H54 (cell line): ENCODE measurements at places on chromosomes 16 and 17.

- no peak for DNase-seq
Measured at GRCh38 chr17:67818110-67819002, 6.9 kb upstream of the BPTF start.

DNA sequence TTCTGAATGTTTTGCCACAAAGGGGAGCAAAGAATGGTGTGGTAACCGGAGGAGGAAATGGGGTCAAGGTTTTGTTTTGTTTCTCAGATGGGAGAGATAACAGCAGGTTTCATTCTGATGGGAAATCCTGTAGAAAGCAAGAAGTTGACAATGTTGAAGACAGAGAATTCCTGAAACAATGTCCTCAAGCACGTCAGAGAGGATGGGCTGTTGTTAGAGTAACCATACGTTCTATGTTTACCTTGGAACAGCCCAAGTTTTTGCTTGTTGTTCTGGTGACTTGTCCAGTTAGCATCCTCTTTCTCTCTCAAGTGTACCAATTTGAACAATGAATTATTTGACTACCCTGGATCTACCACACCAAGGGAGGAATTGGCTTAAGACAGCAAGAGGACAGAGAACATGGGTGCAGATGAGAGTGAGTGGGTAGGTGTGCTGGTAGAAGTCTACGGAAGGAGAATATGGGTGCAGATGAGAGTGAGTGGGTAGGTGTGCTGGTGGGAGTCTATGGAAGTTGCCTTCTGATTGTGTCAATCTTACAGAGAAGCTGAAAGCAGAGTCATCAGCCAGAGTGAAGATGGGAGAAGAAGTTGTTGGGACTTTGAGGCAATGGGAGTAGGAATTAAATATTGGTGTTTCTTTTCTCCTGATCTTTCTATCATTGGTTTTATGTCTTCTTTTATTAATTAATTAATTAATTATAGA is 14.8 kb upstream of the NSRP1 start:
- no peak for DNase-seq

GRCh38 chr17:71378036-71378435 is 742.8 kb upstream of the SOX9 start:
- DNase-seq, result no peak

DNA sequence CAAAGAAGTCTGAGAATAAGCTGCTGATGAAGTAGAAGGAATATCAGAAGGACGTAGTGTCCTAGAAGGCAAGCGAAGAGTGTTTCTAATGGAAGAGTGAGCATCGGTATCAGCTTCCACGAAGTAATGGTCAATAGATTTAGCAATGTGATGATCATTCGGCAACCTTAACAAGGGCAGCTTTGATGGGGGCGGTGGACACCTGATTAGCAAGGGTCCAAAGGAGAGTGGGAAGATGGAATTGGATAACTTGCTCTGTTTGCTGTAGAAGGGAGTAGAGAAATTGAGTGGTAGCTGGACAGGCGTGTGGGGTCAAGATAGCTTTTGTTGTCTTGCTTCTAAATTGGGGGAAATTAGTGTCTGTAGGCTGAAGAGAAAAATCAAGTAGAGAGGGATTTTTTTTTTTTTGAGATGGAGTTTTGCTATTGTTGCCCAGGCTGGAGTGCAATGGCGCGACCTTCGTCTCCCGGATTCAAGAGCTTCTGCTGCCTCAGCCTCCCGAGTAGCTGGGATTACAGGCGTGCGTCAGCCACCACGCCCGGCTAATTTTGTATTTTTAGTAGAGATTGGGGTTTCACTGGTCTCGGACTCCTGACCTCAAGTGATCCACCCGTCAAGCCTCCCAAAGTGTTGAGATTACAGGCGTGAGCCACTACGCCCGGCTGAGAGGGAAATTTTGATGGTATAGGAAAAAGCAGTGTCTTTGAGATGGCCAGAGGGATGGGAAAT is 13.9 kb upstream of the HES7 start:
- no peak for DNase-seq

DNA sequence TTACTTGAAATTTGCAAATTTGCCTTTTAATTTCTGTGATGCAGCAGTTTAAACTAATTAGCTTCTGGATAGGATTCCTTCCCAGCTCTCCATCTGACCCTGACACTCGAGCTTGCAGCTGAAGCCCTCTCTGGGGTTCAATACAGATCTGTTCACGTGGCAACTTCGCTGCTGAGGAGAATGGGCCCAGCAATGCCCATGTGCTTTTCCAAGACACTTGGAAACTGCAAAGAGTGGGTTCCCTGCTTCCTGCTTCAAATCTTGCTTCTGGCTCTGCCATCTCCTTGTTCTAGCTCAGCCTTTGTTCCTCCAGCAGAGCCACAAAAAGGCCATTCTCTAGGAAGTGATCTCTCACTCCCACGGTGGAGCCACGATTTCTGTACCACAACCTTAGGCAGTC is 50.0 kb upstream of the IRX6 start:
- DNase-seq, result no peak

DNA sequence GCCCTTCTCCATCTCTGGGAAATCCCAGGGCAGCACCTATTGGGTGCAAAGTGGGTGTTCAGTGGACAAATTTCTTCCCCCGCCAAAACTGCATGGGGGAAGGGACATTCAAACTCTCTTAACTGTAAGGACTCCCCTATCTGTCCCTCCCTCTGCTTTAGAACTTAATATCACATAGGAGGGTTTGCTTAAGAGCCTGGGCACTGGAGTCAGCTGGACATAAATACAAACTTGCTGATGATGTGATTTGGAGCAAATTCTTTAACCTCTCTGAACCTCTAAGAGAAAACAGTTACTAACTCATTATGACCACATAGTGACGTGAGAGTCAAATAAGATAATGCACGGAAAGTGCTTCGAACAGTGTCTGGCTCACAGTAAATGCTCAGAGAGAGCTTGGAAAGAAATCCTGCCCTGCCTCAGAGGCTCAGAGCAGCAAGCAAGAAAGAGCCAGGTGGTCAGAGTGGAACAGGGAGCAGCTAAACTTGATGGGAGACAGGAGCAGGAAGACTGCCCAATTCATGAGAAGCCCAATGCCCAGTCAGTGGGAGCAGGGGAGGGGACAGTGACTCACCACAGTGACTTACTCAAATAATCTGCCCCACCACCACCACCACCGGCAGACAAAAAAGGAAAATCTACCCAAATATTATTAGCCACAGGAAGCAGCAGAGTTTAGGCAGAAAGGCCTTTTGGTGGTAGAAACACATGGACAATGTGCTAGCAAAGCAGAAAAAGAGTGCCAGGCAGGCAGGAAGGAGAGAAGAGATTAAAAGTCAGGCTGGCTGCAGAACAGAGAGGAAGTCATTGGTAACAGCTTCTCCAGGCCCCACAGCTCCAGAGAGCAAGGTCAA is 23.9 kb upstream of the CCL1 start:
- no peak for DNase-seq

- peak; percentile 97 for DNase-seq
Measured at GRCh38 chr17:59331129-59331928, at the start of gene YPEL2. Gene YPEL2, plus strand, starts transcription at chr17:59331655. Its CDS starts 21,755 bp downstream, at chr17:59353410.

- no peak for DNase-seq
Measured at GRCh38 chr17:29010129-29010528, 4.3 kb upstream of the SEZ6 start.

GRCh38 chr16:3189869-3190268 is 1.9 kb downstream of the OR1F1 start:
- DNase-seq, result no peak

- DNase-seq, result no peak
Measured at GRCh38 chr17:38534498-38534885, 71.3 kb downstream of the SRCIN1 start.

- DNase-seq, result no peak
Measured at GRCh38 chr16:89691231-89691985, 4.9 kb downstream of the CDK10 start.

DNA sequence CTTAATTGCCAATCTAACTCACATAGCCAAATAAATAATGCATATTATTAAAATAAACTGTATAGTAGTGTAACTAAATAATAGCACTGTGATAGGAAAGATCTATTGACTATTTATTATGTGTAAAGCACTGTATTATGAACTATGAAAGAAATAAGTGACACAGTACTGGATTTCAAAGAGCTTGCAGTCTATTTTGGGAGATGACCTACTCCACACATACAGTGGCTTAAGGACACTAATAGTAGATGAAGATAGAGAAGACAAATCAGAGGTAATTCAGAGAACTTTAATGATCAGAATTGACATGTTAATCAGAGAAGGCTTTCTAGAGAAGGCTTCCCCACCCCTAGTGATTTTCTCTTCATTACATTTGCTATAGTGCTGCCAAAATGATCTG is 14.6 kb downstream of the LASP1NB start:
- no peak for DNase-seq

DNA sequence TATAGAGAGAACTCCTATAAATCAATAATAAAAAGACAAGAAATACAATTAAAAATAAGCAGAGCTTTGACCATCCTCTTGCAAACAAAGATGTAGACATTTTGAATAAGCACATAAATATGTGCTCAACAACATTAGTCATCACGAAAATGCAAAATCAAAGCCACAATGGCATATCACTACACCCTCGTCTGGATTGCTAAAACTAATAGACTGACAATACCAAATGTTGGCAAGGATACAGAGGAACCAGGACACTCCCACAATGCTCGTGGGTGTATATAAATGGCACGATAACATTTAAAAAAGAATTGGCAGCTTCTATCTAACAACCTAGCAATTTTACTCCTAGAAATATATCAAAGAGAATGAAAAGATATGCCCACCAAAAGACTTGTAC is 530.8 kb downstream of the HAPSTR1 start:
- no peak for DNase-seq

GRCh38 chr17:51817955-51818354 is 340.6 kb downstream of the CA10 start:
- DNase-seq, result no peak

DNA sequence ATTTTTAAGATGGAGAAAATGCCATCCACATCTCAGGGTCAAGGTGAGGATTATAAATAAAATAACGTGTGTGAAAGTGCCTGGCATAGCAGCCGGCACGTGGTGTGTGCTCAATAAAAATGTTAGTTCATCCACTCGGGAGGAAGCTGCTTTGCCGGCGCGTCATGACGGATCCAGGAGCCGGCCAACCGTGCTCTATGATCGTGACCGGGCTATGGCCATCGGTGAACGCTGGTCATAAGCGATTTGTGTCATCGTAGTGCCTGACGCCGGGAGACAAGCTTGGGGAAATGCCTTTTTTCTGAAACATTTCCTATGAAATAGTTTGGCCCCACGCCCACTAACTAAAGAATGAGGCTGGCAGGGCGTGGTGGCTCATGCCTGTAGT is 74.0 kb downstream of the CMC2 start:
- DNase-seq, result peak; percentile 71

DNA sequence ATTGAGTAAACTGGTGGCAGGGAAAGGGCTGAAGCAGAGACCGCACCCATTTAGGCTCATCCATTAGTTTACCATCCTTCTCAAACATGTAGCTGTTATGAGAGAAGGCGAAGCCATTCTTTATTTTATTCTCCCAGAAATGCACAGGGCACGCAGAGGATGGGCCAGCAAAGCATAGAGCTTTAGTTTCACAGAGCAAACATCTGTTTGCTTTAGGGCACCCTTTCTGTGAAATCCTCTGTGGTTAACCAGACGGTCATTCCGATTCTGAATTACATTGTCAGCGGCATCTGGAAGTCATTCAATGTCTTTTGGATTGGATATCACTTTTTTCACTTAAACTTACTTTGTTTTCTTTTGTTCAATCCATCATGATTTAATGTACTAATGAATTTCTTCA is 96.0 kb downstream of the TOX3 start:
- DNase-seq, result no peak

DNA sequence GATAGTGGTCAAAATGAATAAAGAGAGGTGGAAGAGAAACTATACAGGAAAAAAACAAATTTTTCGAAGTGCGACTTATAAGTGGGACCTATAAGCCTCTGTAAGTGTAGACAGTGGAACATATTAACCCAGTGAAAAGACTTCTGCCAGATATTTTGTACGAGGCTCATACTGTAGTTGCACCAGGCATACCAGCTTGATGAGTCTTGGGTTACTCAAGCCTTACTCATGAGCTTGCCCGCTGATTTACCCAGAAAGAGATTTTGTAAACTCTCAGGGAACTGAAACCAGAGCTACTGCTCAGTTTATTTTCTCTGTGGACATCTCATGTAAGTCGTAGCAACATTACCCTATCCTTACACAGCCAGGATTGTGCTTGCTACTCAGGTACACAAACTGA is 708.0 kb upstream of the SOX9 start:
- peak; percentile 50 for DNase-seq

DNA sequence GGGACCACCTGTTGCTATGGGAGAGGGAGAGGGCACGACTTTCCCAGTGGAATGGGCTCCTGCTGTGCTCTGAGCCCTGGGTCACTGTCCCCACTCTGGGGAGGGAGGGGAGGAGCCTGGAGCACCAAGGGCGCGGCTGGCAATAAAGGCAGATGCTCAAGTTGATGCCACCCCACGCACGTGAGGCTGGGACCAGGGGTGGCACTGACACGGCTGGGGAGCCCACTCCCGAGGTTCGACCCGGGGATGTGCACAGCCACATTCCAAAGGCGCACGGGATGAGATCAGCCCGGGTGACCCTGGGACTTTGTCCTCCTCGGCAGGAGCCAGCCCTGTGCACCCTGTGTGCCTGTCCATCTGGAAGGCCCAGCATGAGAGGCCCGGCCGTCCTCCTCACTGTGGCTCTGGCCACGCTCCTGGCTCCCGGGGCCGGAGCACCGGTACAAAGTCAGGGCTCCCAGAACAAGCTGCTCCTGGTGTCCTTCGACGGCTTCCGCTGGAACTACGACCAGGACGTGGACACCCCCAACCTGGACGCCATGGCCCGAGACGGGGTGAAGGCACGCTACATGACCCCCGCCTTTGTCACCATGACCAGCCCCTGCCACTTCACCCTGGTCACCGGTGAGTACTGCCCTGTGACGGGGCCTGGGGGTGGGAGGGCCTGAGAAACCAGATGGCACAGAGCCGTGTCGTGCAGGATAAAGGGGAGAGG is at the start of gene ENPP7:
TSS of gene ENPP7 (plus strand) at position 175 of the 715 bp plus-strand sequence. CDS start at position 372, 197 bp downstream.
- no peak for DNase-seq

- no peak for DNase-seq
Measured at GRCh38 chr16:53605831-53606400, 97.7 kb downstream of the RPGRIP1L start.

- no peak for DNase-seq
Measured at GRCh38 chr17:43769859-43770258, 8.9 kb downstream of the DUSP3 start.

DNA sequence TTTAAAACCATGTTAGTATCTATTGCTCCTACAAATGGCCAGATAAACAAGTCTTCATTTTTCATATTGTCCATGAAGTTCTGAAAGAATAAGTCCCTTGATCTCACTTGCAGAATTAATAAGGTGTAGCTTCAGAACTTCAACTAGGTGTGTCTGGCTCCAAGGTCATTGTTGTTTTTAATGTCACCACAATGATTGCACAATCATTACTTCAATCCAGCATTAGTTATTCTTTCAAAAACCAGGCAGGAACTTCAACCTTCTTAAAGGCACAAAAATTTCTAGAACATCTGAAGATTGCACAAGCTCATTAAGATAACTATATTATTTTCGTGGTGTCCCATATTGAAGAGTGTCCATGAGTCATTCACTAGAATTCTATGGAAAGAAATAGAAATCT is 1386.4 kb downstream of the CDH11 start:
- DNase-seq, result no peak

DNA sequence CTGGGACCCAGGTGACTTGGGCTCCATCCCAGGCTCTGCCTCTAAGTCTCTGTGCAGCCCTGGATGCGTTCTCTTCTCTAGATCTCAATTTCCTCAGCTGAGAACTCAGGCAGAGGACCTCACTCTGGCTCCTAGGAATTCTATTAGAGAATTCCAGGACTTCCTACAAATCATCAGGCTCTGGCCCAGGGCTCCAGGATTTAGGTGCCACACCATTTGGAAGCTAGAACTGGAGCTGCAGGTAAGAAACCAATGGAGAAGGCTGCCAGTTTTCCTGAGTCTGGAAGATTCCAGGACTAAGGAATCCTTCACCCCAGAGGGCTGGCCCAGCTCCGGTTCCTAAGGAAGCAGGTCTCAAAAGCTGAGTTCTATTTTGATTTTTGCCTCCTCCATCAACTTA is 189.8 kb upstream of the CDH5 start:
- DNase-seq, result no peak
